Trophoblast cell (in vitro differentiated cells and primary cell): ENCODE measurements at places on chromosomes 12 and 14.

- DNase-seq: no peak
Observed at GRCh38 chr14:105857826-105858675, 331.7 kb downstream of the TMEM121 start.

DNA sequence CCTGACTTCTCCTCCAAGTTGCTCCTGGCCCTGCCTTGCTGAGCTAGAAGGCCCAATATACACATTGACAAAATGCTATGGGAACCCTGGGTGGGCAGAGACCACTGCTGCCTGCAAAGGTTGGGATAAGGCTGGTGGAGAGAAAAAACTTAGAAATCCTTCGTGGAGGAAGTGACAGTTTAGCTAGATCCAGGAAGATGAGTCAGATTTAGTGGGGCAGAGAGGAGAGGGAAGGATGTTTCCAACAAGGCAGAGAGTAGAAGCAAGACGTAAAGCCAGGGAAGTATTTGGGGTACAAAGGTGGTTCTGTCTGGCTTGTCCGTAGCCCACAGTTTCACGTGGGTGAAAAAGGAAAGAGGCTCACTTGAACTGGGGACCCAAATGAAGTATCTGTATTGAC lies 69.0 kb upstream of the CLMN start:
- DNase-seq: no peak

DNA sequence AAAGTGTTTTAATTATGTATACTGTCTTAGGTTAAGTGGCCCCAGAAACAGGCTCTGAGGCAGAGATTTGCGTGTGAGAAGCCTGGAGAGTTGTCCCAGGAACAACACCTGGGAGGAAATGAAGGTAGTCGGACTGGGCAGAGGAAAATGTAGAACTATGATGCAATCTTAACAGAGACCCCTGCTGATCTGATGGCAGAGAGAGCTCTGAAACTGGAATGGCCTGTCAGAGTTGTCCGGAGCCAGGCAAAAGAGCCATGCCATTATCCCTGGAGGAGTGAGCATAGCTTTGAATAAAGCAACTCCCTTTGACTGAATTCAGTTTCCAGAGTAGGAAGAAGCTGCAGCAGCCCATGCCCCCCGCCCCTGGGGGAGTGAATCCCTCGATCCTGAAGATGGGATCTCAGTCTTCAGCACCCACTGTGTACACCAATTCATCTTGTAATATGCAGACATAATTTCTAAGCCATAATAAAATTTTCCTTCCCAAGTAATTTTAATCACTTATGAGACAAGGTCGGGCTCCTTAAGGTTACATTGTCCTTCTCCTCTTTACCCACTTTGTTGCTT lies 264.8 kb downstream of the PDZRN4 start:
- DNase-seq: no peak

DNA sequence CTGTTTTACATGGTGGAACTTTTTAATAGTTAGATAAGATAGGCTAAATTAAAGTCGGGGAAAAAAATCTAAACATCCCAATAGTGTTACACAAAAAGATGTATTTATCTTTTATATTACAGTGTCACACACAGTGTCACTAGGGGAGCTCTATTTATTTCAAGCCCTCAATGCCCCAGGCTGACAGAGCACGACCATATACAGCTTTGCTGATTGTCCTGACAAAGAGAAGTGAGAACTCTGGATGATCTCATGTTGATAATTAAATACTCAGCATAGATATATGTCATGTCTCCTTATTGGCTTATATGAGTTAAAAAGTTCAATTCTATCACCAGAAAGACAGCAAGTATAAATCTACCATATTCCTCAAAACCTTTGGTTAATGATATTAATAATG lies 594.3 kb downstream of the LRFN5 start:
- DNase-seq: no peak

GRCh38 chr12:3055026-3055703 lies 22.0 kb upstream of the TSPAN9 start:
- no peak for DNase-seq

- no peak for DNase-seq
Observed at GRCh38 chr12:28017873-28018255, 45.3 kb upstream of the PTHLH start.

GRCh38 chr12:85260447-85260846 lies 19.6 kb upstream of the ALX1 start:
- DNase-seq: no peak

- DNase-seq: no peak
Observed at GRCh38 chr12:121980191-121980891, 41.3 kb upstream of the BCL7A start.

GRCh38 chr12:124111006-124111405 lies 138.0 kb downstream of the ZNF664 start:
- no peak for DNase-seq

- no peak for DNase-seq
Observed at GRCh38 chr12:113347-113746, 46.8 kb downstream of the IQSEC3 start.

DNA sequence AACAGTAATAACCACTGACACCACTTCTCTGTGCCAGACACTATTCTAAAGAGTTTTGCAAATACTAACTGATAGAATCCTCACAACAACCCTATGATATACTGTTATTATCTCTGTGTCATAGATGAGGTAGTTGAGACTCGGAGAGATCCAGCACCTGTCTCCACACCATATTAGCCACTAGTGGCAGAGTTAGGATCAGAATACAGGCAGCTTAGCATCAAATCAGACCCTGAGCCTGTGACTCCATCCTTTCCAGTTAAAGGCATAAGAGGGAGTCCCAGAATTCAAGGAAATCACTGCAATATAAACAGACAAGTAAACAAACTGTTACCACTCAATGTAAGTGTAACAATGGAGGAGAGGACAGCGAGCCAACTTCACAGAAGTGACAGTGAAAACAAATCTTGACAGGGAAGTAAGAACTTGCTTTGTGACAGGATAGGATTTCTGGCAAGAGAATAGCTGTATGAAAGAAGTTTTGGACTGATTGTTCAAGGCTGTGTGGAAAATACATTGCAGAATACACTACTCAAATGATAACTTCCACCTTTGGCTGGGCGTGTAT lies 11.7 kb upstream of the NAP1L1 start:
- no peak for DNase-seq

DNA sequence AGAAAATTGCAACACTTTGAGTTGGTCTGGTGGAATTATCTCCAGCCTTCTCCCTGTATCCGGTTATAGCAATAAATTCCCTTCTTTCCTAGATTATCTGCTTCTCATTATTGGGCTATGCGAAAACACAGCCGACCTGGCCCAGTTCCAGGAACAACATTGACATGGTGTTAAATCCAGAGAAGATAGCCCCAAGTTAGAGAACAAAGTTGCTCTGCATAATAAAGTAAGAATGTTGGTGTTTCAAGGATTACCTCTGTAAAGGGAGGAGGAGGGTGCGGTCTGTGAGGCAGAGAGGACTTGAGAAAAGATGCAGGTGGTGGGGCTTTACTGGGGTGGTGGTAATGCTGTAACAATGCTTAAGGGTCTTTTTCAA lies 12.1 kb downstream of the TCL1A start:
- no peak for DNase-seq

- peak; percentile 30 for DNase-seq
Observed at GRCh38 chr14:73223049-73223448, 14.3 kb upstream of the PAPLN start.

DNA sequence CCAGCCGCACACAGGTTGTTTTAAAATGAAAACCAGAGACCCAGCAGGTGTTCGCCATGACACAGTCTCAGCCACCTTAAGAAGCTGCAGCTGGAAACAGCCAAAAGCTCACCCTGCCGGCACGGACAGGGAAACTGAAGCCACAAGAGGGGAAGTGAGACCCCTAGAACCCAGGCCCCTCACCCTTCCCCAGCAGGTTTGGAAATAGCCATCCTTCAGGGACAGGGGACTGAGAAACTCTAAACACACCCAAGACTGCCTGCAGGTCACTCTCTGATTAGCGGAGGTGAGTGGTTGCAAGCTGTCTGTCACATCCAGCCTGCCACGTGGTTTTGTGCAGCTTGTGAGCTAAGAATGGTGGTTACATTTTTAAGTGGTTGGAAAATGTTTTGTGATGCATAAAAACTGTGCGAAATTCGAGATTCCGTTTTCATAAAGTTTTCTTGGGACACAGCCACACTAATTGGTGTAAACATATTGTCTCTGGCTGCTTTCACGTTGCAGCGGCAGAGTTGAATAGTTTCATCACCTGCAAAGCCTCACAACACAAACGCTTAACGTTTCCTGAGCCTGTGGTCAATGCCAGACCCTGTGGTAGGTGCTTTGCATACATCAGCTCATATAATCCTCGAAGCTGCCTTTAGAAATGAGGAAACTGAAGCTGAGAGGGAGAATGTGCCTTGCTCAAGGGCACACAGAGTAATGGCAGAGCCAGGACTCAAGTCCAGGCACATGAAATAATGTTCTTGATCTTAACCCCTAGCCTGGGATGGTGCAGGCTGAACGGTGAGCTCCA lies 1.7 kb upstream of the SELPLG start:
- no peak for DNase-seq

- DNase-seq: no peak
Observed at GRCh38 chr14:68976160-68977067, 2.7 kb downstream of the ACTN1 start.

- DNase-seq: no peak
Observed at GRCh38 chr12:254039-254438, 8.6 kb downstream of the SLC6A13 start.

DNA sequence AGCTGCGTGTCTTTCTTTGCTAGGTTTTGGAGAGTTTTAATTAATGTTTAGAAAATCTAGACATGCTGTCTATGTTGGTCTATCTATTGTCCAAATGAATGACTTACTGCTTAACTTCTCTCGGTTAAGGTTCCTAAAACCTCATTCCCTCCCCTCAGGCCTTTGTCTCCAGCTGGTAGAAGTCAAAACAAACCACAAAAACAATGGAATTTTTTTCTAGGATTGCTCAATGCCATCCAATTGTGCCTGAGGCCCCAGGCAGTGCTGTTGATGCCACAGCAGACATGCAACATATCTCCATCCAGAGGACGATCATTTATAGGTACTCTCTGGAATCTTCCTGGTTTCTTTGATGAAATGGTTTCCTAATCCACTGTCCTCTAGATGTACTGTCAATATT lies 448.2 kb upstream of the TBX3 start:
- peak; percentile 84 for DNase-seq

- no peak for DNase-seq
Observed at GRCh38 chr12:118763234-118763633, 218.1 kb upstream of the SRRM4 start.

DNA sequence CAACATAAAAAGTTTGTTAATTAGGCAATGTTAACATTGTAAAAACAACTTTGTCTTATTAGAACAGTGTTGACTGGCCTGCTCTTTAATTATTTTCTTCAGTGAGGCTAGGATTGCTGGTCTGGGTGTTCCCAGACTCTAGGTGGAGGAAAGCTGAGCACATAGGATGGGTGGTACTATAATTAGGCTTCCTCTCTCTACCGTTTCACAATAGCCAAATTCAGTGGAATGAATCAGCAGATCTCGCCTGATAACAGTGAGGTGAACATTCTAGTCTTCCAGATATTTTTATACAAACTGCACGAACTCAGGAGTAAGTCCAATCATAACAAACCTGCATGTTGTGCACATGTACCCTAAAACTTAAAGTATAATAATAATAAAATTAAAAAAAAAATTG lies 11.9 kb downstream of the PTGDR start:
- no peak for DNase-seq
